Fibroblast of skin of abdomen (primary cell): ENCODE measurements at places on chromosomes 16 and 17.

- DNase-seq, result no peak
Measured at GRCh38 chr16:85570735-85571562, 42.2 kb upstream of the GSE1 start.

- peak; percentile 15 for DNase-seq
Measured at GRCh38 chr17:16406742-16407674, 8.4 kb upstream of the TRPV2 start.

DNA sequence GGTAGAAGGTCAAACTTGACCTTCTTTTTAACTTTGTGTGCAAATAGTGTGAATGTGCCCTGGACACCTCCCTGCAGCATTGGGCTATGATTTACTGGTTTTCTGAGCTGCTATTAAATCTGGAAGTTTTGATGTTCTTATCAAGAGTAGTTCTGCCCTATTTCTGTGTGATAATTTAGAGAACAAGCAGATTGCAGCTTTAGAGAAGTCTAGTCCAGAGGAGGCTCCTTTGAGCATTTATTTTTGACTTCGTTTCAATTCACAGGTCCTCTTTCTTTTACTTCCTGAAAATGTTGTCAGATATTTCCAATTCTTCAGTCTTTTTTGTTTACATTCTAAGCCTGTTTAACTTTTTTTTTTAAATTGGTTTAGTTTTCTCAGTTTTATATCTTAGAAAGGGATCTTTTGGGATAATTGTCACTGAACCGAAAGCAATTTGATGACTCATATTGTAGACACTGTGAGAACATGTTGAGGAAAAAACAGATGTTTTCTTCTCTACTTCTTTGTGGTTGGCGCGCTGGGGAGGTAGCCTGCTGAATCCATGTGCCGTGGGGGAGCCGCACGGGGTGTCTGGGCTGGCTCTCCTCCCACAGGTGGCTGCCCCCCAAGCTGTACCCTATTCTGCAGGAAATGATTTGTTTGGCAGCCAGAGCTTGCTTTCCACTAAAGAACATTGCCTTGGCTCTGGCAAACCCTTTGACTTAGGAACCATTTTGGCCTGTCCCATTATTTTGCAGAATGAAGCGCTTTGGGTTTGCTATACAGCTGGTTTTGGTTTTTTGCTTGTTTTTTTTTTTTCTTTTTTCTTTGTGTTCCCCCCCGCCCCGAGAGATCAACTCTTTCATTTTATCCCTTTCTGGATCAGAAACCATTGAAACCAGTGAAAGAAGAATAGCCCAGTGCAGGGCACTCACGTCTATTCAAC is 53.4 kb downstream of the MFSD11 start:
- peak; percentile 53 for DNase-seq

GRCh38 chr16:88732961-88733294 is 26.6 kb downstream of the CTU2 start:
- no peak for DNase-seq

DNA sequence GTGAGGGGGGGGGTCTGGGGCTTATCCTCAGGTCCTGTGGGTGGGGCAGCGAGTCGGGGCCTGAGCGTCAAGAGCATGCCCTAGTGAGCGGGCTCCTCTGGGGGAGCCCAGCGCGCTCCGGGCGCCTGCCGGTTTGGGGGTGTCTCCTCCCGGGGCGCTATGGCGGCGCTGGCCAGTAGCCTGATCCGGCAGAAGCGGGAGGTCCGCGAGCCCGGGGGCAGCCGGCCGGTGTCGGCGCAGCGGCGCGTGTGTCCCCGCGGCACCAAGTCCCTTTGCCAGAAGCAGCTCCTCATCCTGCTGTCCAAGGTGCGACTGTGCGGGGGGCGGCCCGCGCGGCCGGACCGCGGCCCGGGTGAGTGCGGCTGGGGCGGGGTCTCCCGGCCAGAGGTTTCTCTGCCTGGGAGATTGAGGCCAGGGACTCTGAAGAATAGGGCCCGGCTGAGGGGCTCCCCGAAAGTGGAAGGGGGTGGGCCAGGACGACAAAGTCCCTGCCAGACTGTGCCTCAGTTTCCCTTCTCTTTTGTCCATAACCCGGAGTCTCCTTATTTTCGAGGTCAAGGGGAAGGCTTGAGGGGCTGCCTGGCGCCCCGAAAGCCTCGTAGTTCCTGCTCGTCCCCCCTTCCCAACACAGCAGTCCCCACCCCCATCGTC is at the start of gene FGF11:
TSS of gene FGF11 (plus strand) at position 51 of the 651 bp plus-strand sequence. CDS start at position 160, 109 bp downstream.
- DNase-seq, result no peak

- no peak for DNase-seq
Measured at GRCh38 chr17:48460052-48460451, 30.0 kb upstream of the SKAP1 start.

DNA sequence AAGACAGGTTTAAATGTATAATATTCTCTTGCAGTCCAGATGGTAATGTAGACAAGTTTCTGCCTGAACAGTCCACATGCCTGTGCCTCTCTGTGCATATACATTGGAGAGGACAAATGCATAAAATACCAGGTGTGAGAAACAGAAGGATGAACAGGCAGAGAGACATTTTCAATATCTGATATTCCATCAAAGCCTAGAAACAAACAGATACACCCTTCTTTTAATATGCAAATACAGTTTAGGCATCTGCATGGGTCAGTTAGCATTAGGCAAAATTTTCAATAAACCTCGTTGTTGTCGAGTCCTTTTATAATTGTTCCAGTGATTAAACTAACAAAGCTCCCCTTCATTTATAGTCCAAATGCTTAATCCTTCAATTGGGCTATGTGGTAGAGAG is 897 bp downstream of the OMG start:
- DNase-seq, result no peak

DNA sequence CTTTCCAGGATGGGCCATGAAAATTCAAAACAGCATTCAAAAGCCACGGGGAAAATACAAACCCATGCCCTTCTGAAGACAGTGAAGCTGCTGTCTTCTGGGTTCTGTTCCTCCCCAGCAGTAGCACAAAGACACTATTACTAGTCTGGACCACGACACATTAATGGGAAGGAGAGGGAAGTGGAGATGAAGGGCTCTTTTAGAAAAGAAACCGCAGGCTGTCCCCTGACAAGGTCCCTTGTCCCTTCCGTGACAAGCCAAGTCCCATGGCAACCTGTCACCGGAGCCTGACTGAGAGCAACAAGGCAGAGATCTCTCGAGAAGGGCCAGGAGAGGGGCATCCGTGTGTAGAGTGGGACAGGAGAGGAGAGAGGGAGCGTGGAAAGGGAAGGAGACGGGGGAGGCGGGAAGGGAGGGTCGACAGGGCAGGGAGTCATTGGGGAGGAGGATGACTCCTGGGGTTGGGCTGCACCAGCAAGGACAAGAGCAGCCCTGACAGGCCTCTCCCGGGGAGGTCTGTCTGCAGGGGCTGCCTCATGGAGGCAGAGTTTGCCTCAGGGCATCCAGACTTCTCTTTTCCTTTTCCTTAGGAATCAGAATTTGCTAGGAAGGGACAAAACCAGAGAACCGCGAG is 436.2 kb downstream of the SLC39A11 start:
- no peak for DNase-seq

- DNase-seq, result peak; percentile 30
Measured at GRCh38 chr17:77865112-77865611, 93.3 kb upstream of the TNRC6C start.

DNA sequence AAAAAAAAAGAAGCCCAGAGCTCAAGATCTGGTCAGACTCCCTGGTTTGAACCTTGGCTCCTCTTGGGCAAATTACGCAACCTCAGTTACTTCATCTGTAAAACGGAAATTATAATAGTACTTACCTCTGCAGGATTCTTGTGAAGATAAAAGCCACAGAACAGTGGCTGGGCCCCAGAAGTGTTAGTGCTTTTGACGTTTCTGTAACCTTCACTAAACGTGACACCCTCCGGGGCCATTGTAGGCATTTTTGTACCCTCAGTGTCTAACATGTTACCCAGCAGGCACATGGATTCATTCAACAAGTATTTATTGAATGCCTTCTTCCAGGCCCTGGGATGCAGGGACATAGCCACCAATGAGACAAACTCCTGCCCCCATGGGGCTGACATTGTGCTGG is 58.0 kb downstream of the PITPNC1 start:
- no peak for DNase-seq
